ENCODE measurements at places on chromosomes 6 and 20.

DNA sequence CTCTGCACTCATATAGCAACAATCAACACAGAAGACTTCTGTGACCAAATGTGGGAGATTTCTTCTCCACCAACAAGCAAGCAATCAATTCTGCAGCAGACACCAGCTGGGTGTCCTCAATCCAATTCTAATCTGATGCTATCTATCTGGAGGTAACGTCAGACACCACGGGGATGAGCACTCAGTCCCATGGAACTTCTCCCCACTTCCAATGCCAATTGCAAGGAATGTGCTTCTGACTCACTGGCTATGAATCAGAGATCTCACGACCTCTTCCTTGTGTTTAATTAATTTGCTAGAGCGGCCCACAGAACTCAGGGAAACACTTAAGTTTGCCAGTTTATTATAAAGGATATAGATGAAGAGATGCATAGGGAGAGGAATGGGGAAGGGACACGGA lies 103.5 kb upstream of the SIRPG start:
- DNase-seq, result no peak

- DNase-seq, result no peak
Observed at GRCh38 chr6:16488813-16489212, 250.4 kb downstream of the GMPR start.

DNA sequence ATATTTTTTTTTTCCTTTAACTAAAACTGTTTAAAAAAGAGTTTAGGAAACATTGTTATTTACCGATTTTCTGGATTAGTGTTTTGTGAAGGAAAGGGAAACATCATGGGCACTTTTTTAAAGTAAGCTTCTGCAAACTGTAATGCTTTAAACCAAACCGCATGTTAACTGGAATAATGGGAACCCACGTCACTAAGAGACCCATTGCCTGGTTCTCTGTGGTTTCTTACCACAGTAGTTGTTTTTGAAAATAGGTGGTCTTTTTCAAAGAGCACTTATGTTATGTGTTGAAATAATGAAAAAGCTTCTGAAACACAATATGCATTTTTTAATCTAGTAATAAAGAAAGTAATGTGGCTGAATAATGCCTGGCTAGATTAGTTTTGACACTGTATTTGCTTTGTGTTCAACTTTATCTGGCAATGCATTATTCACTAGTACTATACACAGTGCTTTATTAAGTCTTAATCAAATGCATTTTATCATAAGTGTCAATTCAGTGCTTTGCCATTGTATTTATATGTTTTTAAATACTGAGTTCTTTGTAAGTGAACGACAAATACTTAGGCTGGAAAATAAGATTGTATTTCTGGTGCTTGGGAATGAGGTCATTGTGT lies 754.1 kb upstream of the FLRT3 start:
- no peak for DNase-seq

GRCh38 chr6:63760199-63760598 lies 124.6 kb downstream of the PHF3 start:
- no peak for DNase-seq

GRCh38 chr20:46914789-46915379 lies 20.2 kb downstream of the EYA2 start:
- DNase-seq, result no peak

GRCh38 chr6:39441986-39442385 lies 119.5 kb upstream of the KCNK16 start:
- DNase-seq, result no peak

DNA sequence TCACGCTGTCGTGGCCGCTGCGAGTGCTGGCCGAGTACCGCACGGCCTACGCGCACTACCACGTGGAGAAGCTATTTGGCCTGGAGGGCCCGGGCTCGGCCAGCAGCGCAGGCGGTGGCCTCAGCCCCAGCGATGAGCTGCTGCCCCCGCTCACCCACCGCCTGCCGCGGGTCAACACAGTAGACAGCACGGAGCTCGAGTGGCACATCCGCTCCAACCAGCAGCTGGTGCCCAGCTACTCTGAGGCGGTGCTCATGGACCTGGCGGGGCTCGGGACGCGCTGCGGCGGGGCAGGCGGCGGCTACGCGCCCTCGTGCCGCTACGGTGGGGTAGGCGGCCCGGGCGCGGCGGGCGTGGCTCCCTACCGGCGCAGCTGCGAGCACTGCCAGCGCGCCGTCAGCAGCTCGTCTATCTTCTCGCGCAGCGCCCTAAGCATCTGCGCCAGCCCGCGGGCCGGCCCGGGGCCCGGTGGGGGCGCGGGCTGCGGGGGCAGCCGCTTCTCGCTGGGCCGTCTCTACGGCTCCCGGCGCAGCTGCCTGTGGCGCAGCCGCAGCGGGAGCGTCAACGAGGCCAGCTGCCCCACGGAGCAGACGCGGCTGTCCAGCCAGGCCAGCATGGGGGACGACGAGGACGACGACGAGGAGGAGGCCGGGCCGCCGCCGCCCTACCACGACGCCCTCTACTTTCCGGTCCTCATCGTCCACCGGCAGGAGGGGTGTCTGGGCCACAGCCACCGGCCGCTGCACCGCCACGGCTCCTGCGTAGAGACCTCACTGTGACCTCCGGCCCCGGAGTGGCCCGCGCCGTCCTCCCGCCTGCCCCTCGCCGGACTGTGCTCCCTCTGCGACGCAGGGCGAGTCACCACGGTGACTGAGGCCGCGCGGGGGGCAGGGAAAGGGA lies 5.7 kb downstream of the TMEM151B start:
- DNase-seq, result no peak

GRCh38 chr20:17377231-17377630 lies 150.4 kb downstream of the PCSK2 start:
- no peak for DNase-seq

GRCh38 chr20:48626226-48626937 lies 201.4 kb downstream of the PREX1 start:
- DNase-seq, result no peak

GRCh38 chr20:55172310-55173002 lies 697.1 kb downstream of the DOK5 start:
- DNase-seq, result no peak

- DNase-seq, result no peak
Observed at GRCh38 chr6:484746-485145, 93.2 kb downstream of the IRF4 start.

DNA sequence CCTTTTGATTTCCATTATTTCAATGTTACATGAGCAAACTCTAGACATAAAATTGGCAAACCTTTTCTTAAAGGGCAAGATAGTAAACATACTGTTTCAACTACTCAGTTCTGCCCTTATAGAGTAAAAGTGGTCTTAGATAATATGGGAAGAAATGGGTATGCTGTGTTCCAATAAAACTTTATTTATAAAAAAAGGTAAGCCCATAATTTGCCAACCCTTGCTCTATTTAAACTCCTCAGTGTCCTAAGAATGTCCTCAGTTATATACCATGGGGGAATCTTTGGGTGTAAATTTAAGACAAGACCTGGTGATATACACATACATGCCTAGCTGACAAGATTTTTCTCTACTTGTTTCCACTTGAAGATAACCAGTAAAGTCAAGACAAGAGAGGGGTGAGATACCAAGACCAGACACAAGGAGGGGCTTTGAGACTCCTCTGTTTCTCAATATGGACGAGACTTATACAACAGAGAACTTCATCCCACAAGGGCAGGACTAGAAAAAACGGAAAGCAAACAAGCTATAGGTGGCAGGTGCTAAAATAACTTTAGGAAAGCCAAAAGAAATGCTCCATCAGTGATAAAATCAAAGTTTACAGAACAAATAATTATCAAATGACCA lies 10.5 kb downstream of the SNX3 start:
- no peak for DNase-seq

- no peak for DNase-seq
Observed at GRCh38 chr6:136409597-136409996, 120.0 kb upstream of the BCLAF1 start.

- DNase-seq, result peak; percentile 91
Observed at GRCh38 chr6:160991406-160992060, at the start of gene MAP3K4. TSS of gene MAP3K4 (plus strand) at chr6:160991769. CDS start at chr6:160991932, 163 bp downstream.

DNA sequence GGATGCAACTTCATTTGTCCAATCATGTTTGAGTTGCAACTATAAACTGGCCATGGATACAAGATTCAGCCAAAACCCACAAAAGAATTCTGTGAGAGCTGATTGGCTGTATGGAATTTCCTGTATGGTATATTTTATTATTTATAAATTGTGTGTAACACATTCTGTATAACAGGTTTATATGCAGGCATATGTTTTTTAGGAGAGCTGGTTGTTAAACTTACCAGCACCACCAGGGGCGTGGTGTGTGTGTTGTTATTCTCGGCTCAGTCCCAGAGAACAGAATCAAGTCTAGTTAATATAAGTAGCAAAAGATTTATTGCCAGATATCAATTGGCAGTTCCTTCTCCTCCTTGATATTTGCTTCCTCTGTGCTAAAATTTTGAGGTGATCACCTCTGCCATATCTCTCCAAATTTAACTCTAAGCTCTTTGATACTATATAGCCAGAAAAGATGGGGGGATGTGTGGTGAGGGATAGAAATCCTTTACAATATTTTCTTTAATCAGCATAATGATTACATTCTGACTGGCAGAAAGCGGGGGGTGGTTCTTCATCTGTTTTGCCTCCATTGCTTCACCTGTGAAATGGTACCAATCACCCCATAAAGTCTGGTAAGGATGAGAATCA lies 22.9 kb downstream of the CNBD2 start:
- no peak for DNase-seq

DNA sequence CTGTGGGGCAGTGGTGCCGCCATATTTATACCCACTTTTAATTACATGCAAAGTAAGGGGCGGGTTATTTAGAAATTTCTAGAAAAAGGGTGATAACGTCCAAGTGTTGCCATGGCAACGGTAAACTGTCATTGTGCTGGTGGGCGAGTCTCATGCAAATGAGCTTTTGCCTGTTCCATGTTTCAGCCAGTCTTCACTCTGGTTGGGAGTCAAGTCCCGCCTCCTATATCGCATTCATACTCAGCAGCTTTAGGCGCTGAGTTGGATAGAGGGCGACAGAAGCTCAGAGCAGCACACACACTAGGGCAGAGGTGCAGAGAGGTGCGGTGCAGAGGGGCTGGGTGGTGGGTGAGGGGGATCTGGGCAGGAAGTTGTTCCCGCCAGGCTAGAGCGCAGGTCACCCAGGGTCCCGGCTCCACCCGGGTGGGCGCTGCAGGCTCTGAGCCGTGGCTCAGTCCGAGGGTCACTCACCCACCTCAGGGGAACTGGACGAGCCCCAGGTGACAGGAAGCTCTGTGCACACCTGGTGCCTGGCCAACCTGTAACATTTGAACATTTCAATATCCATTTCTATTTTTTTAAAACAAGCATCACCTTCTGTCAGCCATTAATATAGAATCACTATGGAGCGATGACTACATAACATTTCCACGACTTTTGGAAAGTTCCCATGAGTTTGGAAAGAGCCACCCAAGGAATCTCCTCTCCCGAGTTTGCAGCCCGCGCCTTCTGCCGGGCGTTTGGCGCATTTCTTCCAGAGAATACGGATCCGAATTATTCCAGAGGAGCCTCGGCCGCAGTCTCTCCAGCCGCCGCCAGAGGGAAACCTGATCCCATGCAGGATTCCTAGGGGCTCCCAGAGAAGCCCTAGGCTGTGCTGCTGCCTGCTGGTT lies 89.1 kb upstream of the PHACTR3 start:
- peak; percentile 75 for DNase-seq

GRCh38 chr20:48828734-48829460 lies 1.1 kb upstream of the PREX1 start:
- DNase-seq, result no peak

- DNase-seq, result no peak
Observed at GRCh38 chr20:14991023-14991422, 653.6 kb upstream of the FLRT3 start.

DNA sequence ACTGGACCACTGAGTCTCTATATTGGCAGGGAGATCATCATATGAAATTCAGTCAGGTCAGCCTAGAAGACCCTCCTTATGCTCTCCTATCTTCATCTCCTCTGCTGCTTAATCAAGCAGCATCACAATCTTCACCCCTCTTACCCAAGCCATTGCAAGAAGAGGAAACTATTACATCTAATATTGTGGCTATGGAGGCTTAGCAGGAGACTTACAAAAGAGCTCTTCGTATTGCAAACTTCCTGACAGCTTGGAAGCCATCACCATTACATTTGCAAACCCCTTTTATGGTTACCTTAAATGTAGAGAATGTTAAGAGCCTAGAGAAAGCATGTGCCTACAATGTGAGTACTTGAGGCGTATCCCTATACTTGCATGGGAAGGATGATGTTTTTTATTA lies 87.2 kb upstream of the STXBP5 start:
- no peak for DNase-seq

GRCh38 chr6:112037783-112038216 lies 16.1 kb upstream of the CCN6 start:
- no peak for DNase-seq

GRCh38 chr6:53915026-53915691 lies 120.4 kb downstream of the LRRC1 start:
- DNase-seq, result no peak
